Smooth muscle cell of bladder (primary cell): ENCODE measurements at places on chromosomes 4 and X. TPM values are rescaled to one million over a fixed set of nuclear protein-coding genes. Genes with fewer than 3 reads are reported as not detected.

Gene OPRPN
- not detected in 2 replicates for total RNA-seq

Gene EDA
- total RNA-seq, result 0.14 and 0.18 TPM in 2 replicates

Gene TEX11
- total RNA-seq, result 0.09 TPM in 1 of 2 replicates, not detected in the other

Gene MFAP3L
- 1.7 and 4.0 TPM in 2 replicates for total RNA-seq

Gene ADAM29
- total RNA-seq, result under 0.01 TPM in 1 of 2 replicates, not detected in the other

Gene INPP4B
- total RNA-seq, result 4.3 and 4.5 TPM in 2 replicates

Gene POF1B
- total RNA-seq, result not detected in 2 replicates

Gene IL1RAPL1
- 0.43 and 0.46 TPM in 2 replicates for total RNA-seq

Gene FAM193A
- 6.1 and 7.1 TPM in 2 replicates for total RNA-seq

Gene PASD1
- not detected in 2 replicates for total RNA-seq

Gene MAP7D2
- under 0.01 and 0.09 TPM in 2 replicates for total RNA-seq

Gene ANK2
- 34.0 and 45.4 TPM in 2 replicates for total RNA-seq

Gene GPC3
- 1.9 and 2.6 TPM in 2 replicates for total RNA-seq

Gene DCAF4L1
- under 0.01 and 0.09 TPM in 2 replicates for total RNA-seq

Gene DDIT4L
- 4.6 and 5.9 TPM in 2 replicates for total RNA-seq
